Effector memory CD8-positive, alpha-beta T cell (primary cell): ENCODE measurements at places on chromosomes 11 and 22.
A peak's percentile ranks its signal among the peaks of the same experiment; 100 is the strongest.

- no peak for DNase-seq
Measured at GRCh38 chr11:79694368-79694767, 253.5 kb upstream of the TENM4 start.

DNA sequence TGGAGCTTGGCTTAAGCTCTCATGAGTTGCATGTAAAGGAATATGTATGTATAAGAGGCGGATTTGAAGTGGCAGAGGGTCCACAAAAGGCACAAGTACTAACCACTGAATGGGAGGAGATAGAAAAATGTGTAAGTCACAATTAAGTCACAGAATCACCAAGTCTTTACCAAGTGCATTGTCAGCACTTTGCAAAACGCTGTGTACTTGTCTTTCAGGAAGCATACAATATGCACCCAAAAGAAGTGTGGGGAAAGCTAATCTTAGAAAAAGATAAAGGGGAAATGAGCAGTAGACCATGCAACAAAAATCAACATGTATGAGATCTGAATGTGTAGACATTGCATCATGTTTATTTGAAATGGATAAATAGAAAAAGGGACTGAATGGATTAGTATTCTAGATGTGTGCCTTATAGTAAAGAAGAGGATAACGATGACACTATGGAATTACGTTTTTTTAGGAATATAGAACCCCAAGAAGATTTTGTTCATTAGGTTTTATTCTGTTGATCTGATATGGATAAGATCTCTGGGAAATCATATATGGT lies 4.5 kb downstream of the CNTF start:
- no peak for DNase-seq

GRCh38 chr11:20066783-20067156 lies 93.5 kb downstream of the DBX1 start:
- DNase-seq: no peak

DNA sequence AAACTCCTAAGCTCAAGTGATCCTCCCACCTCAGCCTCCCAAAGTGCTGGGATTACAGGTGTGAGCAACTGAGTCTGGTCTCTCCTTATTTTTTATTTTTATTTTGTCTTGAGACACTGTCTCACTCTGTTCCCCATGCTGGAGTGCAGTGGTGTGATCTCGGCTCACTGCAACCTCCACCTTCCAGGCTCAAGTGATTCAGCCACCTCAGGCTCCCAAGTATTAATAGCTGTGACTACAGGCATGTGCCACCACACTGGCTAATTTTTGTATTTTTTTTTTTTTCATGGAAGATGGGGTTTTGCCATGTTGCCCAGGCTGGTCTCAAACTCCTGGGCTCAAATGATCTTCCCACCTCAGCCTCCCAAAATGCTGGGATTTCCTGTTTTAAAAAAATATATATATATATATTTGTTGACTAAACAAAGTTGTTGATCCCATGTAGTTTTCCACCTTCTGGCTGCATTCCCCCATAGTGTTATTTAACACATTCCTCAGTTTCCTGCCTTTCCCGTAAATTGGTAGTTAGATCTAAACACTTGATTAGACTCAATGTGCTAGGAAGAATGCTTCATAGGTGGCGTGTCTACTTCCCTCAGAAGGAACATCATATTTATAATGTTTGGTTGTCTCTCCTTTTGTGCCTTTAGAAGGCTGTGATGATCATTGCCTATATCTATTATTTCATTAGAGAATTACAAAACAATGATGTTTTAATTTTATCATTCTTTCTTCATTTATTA lies 38.8 kb downstream of the LRRC32 start:
- no peak for DNase-seq

DNA sequence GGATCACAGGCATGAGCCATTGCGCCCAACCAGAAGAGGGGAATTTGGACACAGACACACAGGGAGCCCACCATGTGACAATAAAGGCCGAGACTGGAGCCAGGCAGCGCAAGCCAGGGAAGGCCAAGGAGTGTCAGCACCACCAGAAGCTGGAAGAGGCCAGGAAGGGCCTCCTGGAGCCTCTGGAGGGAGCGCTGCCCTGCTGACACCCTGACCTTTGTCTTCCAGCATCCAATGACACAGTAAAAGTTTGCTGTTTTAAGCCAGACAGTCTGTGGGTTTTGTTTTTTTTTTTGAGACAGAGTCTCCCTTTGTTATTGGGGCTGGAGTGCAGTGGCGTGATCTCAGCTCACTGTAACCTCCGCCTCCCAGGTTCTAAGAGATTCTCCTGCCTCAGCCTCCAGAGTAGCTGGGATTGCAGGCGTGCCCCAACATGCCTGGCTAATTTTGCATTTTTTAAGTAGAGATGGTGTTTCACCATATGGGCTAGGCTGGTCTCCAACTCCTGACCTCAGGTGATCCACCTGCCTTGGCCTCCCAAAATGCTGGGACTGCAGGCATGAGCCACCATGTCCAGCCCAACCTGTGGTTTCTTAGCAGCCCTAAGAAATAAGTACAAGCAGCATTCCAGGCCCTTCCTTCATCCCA lies 215.8 kb downstream of the CTTN start:
- no peak for DNase-seq

DNA sequence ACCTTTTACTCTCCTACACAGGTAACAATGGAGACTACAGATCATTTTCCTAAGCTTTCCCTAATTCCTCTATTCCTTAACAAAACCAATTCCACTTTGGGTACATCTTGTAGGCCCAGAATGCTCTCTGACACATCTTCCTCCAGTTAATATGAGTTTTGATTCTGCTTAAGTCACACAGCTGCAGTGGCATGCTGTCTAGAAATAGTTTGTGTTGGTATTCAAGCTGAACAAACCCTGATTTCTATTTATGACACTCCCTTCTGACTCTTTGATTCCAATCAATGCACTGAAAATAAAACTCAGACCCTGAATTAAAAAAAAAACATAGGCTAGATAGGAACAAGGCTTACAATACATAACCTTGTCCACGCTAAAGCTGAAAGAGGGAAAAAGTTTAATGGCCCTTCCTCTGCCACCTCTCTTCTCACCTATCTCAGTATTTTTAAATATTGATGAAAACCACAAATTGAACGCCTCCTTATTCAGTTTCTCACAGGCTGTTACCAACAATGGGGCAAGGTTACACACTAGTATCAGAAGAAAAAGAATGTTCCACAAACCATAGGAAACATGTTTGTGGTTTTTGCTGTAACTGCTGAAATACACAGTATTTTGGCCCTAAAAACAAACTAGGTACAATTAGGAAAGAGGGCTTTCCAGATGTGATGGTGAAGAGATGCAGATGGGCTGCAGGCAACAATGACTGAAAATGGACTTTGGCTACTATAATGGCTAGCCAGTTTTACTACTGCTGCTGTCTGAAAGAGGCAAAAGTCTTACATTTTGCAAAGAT lies 35.7 kb upstream of the GAB2 start:
- no peak for DNase-seq

DNA sequence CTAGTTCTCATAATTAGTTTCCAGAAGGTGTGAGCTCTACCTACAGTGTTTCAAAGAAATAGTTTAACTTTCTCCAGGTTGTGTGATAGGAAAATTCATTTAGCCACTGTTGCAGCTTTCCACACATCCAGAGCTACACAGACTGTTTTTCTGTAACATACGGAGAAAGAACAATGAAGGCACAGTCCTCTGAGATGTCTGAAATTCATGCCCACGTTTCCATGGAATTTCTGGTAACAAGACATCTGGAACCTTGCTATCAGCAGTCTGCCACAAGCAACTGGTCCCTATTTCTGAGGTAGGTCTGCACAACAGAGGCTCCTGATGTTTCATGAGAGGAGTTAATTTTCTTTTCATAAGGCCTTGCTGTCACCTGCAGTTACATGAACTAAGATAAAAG lies 273.3 kb upstream of the C11orf87 start:
- no peak for DNase-seq

GRCh38 chr11:47881145-47881544 lies 33.0 kb upstream of the NUP160 start:
- DNase-seq: no peak

DNA sequence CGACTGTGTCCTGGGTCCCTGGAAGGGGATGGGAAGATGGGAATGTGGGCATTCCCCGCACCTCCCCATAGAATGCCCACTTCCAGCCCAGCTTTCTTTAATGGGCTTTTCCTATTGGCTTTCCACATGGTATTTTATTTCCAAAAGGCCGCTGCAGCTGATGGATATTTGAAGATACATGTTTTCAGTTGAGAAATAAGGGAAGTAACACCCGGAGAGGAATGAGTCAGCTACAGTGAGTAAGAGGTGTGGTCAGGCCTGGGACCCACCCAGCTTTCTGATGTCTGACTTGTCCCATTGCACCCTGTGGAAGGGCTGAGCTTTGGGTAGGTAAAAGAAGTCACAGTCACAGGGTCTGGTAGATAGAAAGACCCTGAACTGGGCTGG lies 476.9 kb downstream of the MIAT start:
- DNase-seq: no peak

DNA sequence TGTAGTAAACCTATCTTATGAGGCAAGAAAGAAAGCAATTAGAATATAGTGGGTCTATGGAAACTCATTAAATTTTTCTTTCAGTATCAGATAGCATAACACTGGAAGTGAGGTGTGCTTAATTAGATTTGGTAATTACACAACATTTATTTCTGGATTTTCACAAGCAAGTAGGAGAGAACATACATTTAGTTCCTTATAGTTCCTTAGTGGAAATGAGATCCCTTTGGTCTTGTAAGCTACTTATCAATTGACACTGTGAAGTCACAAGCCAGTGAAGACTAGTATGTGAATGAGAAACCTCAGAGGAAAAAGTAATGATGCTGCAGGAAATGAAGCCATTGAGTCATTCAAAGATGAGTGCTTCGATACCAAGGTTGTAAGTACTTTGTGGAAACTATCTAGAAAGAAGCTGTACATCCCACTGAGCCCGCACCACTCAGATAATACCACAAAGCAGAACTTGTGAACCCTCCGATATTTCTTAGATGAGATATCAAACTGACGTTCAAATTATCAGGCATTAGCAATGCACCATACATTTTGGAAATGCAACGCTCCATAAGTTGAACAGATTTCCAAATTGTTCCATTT lies 53.5 kb downstream of the ENTHD1 start:
- DNase-seq: no peak

DNA sequence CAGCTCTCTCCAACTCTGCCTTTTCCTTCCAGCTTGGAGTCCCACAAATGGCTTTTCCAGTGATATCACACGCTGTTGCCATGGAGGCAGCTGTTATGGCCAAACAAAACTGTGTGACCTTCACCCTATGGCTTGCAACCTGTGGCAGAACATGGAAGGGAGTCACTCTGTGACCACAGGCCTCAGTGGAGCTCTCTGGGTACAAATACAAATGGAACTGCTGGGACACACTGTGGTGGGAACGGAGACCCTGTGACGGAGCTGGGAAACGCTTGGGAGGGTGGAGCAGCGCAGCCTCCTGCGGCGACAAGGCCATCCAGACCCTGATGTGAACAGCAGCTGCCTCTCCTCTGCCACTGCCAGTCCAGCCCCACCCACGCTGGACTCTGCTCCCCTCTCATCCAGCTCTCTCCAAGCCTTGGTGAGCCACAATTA lies 162.5 kb downstream of the ETS1 start:
- no peak for DNase-seq

GRCh38 chr11:122655527-122656072 lies at the start of gene UBASH3B:
UBASH3B (plus strand) TSS chr11:122655722; CDS start chr11:122656050, 328 bp downstream.
- peak; percentile 38 for DNase-seq

DNA sequence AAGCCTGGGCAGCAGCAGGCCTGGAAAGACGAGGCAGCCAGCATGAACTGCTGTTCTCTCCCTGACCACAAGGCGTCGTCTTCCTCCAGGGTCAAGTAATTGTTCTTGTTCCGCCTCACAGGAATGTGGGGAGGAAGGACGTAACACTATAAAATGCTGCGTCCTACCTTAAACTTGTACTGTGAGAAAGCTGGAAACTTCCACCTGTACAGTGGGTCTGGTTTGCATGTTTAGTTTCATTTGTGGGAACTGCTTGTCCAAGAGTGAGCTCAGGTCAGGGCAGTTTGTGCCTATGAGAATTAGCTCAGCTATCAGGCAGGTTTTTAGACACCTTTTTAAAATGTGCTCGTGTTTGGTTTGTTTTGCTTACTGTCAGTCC lies 55.2 kb downstream of the PANX1 start:
- no peak for DNase-seq

GRCh38 chr11:38416141-38416540 lies 1818.1 kb upstream of the RAG2 start:
- DNase-seq: no peak

GRCh38 chr11:19595499-19595839 lies 117.2 kb upstream of the NAV2 start:
- DNase-seq: no peak

- DNase-seq: no peak
Measured at GRCh38 chr22:24322522-24322921, 51.9 kb downstream of the SPECC1L start.

GRCh38 chr11:100459811-100460210 lies 227.3 kb upstream of the ARHGAP42 start:
- no peak for DNase-seq

GRCh38 chr11:7595016-7595866 lies 78.1 kb downstream of the CYB5R2 start:
- DNase-seq: no peak

- no peak for DNase-seq
Measured at GRCh38 chr11:102487214-102487613, 34.6 kb upstream of the TMEM123 start.

- no peak for DNase-seq
Measured at GRCh38 chr11:40384991-40385390, 1074.5 kb downstream of the LRRC4C start.

DNA sequence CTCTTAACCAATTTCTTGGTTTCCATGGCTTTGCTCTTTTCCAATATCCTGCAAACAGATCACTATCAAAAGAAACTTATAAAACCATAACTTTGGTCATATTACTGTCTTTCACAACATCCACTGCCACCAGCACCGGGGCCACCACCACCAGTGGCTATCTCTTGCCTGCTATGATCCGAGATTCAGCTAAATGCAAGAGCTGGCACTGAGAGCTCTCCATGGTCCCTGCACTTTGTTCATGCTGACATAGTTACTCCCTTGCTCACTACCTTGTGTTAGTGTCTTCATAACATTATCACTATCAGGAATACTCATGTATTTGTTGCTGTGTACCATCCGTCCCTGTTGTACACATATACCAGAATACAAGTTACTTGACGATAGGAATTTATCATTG lies 299.0 kb downstream of the ETS1 start:
- no peak for DNase-seq

DNA sequence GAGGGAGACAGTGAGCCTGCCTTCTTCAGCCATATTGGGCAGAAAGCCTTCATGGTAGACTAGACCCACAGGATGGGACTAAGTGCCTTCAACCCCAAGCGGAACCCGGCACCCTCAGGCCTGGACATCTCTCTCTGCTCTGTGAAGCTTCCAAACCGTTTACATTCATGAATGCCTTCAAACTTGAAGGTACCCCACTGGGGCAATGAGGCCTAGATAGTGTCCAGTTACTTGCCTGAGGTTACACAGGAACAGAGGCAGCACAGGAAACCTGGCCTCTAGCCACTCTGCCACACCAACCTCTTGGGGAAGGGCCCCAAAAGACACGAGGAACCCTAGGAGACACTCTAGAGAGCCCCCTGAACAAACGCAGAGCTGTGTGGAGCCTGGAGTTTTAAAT lies 14.5 kb upstream of the CYP2R1 start:
- no peak for DNase-seq

- no peak for DNase-seq
Measured at GRCh38 chr11:35141071-35141470, 2.1 kb downstream of the CD44 start.

- no peak for DNase-seq
Measured at GRCh38 chr11:18890615-18891014, 48.6 kb downstream of the MRGPRX1 start.
